Transverse colon (tissue), 4 donors: ENCODE measurements at places on chromosomes 7 and 10.
A peak's percentile ranks its signal among the peaks of the same experiment; 100 is the strongest.

DNA sequence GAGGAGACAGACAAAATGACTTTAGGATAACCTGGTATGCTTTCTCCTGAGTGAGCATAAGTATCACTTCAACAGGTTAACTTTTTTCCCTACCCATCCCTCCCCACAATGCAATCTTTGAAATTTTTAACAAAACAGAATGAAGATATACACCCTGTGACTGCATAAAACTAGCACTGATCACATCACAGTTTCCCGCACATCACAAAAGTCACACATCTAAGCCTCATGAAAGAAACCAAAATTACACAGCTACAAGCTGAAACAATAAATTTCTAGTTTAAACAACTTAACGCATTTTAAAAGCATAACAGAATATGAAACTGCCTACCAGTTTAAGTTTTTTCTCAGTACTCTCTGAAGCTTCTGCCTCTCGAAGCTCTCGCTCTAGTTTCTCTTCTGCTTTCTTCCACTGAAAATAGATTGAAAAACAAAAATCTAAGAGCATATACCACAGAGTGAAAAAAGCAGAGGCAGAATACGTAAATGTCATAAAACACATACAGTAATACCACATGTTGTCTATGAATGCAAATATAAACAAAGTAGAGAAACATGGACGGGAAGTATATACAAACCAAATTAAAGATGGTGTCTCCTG is 18.1 kb downstream of the NOC3L start:
- DNase-seq = no peak

DNA sequence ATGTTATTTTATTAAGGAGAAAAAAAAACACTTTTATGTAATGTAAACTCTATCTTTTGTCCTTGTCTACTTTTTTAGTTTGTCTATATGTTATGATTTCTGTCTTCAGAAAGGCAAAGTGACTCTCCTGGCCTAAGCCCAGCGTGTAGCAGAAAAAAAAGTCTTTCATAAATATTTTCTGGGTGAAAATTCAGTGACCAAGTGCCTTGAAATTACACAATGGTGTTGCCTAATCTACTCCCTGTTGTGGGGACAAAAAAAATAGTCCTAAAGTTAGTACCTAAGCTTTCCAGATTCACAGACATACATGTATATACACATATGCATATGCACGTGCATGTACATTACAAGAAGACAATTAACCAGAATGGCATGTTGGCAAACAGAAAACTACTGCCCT is 1257.8 kb upstream of the SORCS1 start:
- DNase-seq = no peak

DNA sequence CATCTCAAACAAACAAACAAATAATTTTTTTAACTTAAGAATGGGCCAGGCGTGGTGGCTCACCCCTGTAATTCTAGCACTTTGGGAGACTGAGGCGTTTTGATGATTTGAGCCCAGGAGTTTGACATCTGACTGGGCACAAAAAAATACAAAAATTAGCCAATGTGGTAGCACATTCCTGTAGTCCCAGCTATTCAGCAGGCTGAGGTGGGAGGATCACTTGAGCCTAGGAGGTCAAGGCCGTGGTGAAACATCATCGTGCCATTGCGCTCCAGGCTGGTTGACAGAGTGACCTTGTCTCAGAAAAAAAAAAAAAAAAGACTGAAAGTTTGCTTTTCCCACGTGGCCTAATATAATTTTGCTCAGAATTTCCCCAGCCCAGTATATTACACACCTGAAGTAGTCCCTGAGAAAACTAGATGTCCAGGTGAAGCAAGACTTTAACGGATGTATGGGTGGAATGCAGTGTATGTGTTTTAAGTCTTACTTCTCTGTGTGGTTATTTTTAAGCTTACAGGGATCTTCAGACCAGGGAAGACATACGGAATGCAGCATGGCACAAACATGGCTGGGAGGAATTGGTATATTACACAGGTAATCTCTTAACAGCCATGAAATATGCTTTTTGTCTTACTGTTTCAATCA is 32.6 kb downstream of the NIPSNAP2 start:
- no peak for DNase-seq

DNA sequence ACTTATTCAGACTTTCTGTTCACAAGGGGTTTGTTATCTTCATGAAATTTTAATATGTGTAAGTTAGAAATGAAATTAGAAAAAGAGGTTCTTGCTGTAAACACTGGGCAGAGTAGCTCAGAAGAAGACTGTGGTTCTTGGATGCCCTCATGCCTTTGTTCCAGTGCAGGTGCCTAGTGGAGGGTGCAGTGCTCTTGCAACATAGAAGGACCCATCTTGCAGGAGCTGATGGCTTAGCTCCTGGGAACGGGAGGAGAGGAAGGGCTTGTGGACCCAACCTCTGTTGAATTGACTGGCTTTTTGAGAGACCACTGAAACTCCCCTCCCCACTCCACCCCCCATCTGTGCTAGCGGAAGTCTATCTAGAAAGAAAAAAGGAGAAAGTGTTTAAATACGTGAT is 116.8 kb downstream of the GLCCI1 start:
- DNase-seq = no peak

DNA sequence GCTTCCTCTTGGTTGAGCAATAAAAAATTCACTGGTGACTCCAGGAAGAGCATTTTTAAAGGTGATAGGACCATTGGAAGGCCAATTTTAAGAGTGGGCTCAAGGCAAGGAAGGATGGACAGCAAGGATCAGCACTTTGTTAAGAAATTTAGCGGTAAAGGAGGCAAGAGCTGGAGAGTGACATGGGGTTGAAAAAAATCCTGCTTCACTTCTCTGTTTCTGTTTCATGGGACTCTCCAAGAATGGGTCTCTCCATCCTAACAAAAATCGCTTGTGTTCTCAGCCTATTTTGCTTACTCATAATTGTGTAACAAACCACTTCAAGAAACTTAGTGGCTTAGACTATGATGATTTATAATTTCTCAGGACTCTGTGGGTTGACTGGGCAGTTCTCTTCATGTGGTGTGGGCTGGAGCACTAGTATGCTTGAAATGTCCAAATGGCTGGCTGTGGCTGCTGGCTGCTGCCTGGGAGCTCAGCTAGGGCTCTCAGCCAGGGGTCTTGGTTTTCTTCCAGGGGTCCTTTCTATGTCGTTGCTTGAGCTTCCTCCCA is 59.8 kb upstream of the ZNRF2 start:
- DNase-seq = no peak

- DNase-seq = no peak
Measured at GRCh38 chr7:29287366-29287765, 92.8 kb downstream of the CHN2 start.

GRCh38 chr10:88933564-88933963 is 19.0 kb downstream of the ACTA2 start:
- no peak for DNase-seq

DNA sequence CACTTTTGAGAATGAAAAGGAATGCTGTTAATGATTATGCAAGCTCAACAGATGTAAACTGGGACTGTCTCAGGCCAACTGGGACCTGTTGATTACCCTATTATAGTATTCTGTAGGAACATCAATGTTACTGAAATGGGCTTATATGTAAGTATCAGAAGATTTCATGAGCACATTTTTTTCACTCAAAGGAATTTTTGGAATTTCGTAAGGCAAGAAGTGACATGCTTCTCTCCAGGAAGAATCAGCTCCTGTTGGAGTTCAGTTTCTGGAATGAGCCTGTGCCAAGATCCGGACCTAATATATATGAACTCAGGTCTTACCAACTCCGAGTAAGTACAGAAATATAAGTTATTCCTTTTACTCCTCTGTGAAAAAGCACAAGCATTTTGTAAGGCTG is 19.2 kb downstream of the NIPSNAP2 start:
- no peak for DNase-seq

- DNase-seq = no peak
Measured at GRCh38 chr7:154347700-154348266, 295.6 kb downstream of the DPP6 start.

- peak; percentile 35 for DNase-seq
Measured at GRCh38 chr10:28991333-28992270, 297.3 kb upstream of the LYZL1 start.

DNA sequence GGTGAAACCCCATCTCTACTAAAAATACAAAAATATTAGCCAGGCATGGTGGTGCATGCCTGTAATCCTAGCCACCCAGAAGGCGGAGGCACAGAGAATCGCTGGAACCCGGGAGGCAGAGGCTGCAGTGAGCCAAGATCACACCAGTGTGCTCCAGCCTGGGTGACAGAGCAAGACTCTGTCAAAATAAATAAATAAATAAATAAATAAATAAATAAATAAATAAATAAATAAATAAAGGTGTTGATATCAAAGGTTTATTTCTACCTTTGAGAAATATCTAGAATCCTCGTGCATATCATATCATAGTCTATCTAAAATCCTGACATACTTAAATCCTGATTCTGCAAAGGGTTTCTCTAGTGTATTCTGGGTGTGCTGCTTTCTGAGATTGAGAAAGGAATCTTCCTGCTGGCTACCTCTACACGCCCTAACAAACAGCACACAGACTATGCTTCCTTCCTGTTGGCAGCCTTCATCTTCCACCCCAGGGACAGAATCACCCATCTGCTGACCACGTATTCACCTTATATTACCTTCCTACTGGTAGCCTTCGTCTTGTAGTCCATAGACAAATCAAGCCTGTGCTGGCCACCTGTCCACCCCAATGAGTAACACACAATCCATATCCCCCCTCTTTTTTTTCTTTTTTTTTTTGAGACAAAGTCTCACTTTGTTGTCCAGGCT is 8.7 kb downstream of the ABLIM1 start:
- no peak for DNase-seq

- DNase-seq = no peak
Measured at GRCh38 chr7:128400566-128400965, 9.2 kb downstream of the IMPDH1 start.

DNA sequence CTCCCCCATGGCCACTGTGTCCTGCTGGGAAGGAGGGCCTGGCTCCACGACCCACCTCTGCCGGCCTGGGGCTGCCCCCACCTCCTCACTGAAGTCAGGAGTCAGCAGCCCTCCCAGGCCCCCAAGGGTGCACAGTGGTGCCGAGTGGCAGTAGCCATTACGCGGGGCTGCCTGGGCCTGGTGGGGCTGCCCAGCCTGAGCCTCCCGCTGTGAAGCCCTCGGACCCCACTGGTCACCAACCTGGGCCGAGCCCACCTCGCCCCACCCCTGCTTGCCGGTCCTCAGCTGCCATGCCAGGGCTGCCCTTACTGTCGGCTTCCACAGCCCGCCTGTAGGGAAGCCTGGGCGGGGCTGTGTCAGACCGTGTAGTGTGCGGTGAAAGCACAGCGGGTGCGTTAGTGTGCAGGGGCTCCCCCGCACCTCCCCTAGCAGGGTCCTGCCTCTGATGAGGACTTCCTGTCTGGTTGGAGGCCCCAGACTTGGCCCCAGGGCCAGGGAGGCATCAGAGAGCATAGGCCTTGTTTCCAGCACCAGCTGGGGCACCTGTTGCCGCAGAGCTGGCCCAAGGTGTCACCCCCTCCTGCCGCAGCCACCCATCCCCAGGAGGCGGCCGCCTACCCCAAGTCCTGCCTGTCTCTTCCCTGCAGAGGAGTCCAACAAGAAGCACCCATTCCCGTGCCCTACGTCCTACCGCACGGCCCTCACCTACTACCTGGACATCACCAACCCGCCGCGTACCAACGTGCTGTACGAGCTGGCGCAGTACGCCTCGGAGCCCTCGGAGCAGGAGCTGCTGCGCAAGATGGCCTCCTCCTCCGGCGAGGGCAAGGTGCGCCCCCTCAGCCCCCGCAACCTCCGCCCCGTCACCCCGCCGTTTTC is 10.0 kb downstream of the TMEM120A start:
- no peak for DNase-seq

GRCh38 chr10:31757386-31757791 is 171.2 kb downstream of the ARHGAP12 start:
- no peak for DNase-seq

DNA sequence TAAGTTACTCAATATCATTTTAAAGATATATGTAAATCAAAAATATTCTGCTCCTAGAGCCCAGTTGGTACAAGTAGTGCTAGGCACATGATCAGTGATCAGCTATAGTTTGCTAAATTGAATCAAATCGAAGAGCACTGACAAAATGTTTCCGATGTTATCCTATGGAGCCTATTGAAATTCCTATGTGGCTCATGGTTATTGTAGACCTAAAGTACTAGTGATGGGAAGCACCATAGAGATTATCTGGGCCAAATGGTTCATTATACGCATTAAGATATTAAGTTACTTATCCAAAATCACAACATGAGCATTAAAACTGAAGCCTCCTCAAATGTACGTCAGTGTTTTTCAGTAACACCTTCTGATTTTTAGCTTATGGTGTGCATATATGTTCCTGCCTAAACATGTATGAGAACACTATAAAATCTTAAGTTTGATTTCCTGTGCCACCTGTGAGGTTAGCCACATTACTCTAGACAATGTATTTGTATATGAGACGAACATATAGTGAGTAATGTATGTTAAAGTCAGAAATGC is 103.2 kb downstream of the IQUB start:
- no peak for DNase-seq

GRCh38 chr10:47026301-47027107 is 115.3 kb downstream of the PTPN20 start:
- peak; percentile 5 for DNase-seq

- no peak for DNase-seq
Measured at GRCh38 chr7:109901926-109902325, 1189.0 kb upstream of the LRRN3 start.

DNA sequence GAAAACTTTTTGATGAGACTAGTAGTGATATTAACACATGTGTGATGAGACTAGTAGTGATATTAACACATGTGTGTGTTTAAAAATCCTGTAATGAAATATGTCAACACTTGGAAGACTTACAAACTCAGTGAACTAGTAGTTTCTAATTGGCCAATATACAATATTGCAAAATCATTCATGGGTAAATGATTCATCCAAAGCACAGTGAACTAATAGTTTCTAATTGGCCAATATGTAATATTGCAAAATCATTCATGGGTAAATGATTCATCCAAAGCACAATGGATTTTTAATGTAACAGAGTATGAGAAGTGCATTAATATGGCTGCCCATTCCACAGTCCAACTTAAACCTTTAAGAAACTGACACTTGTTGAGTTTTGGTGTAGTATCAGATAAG is 77.8 kb downstream of the ATAD1 start:
- DNase-seq = no peak

DNA sequence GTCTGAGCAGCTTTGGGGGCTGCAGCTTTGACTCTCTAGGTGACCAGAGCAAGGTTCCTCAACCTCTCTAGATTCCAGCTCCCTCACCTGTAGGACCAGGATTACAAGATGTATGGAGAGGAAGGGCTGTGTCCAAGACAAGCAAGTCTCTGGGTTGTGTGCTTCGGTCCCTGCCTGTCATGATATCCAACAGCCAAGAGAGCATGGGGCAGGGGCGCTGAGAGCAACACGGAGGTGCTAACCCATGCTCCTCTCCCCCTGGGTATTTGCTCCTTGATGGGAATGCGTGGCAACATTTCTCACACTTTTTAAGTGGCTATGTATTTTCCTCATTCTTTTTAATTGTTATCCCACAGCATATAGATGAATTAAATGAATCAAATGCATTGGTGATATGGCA is 10.3 kb downstream of the CDHR1 start:
- no peak for DNase-seq

DNA sequence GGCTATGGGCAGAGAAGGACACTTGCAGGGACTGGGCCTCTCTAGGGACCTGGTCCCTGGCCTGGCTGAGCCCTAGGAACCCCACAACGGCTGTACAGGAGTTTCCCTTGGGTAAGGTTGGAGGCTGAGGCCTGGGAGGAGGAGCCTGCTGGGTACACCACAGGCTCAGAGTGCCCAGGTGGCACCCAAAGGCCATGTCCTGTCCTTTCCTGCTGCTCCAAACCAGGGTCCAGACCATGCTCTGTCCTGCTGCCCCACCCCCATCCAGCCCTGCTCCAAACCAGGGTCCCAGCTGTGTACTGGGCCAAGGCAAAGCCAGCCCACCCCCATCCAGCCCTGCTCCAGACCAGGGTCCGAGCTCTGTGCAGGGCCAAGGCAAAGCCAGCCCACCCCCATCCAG is 35.3 kb upstream of the ZNF488 start:
- no peak for DNase-seq
